ENCODE measurements at places on chromosomes 2 and 18. TPM values are rescaled to one million over a fixed set of nuclear protein-coding genes. Genes with fewer than 3 reads are reported as not detected.

Gene ITGA4
- 109 TPM for total RNA-seq

Gene MEIS1
- total RNA-seq: not detected

DNA sequence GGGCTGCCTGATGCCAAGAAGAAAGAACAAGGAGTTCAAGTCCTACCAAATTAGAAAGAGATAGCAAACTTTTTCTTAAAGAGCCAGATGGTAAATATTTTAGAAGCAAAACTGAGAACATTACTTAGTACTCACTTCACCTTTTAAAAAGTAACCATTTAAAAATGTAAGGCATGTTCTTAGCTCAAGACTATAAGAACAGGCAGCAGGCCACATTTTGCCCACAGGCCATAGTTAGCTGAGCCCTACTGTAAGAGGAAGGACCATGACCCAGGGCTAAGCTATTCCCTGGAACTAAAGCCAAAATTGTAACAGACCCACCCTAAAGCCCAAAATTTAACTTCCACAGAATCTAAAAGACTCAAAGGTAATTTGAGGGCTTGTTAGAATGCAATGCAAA, 31.3 kb downstream of the USP40 start:
- no peak for DNase-seq

DNA sequence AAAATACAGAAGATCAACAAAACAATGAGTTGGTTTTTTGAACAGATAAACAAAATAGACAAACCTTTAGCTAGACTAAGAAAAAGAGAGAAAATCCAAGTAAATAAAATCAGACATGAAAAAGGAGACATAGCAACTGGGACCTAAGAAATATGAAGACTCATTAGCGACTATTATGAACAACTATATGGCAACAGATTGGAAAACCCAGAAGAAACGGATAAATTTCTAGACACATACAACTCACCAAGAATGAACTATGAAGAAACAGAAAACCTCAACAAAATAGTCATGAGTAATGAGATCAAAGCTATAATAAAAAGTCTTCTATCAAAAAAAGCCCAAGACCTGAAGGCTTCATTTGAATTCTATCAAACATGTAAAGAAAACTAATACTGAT, 59.3 kb downstream of the EPB41L3 start:
- no peak for DNase-seq

DNA sequence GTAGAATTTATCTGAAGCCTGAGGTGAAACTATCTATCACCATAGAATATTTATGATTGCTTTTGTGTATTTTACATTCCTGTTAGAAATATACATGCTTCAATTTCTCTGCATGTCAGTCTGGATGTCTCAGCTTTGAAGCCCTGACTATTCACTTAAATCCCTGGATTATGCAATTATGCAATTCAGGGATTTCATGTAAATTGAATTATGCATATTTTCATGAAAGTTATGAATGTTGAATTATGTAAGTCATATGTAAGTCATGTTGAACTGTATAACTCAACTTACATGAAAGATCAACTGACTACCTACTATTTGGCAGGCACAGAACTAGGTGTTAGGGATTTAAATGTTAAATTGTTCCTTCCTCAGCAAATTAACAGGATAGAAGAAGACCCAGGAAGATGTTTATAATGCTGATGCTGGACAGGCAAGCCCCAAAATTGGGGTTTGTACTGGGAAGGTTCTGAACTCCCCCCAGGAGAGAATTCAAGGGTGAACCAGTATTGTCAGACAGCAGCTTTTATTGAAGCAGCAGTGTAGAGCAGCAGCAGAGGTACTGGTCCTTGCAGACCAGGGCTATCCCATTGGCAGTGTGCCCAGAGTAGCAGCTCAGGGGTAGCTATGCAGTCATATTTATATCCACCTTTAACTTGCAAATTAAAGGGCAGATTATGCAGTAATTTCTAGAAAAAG, 236.5 kb downstream of the ZNF804A start:
- DNase-seq: no peak

- no peak for DNase-seq
Measured at GRCh38 chr2:36482576-36483214, 115.3 kb downstream of the FEZ2 start.
